NCI-H2029 treated with DMSO at 0.1 percent for 48 hours (cell line): ENCODE measurements at places on chromosomes 11 and 22.

GRCh38 chr11:118804094-118804493 lies 13.1 kb upstream of the DDX6 start:
- DNase-seq, result no peak

DNA sequence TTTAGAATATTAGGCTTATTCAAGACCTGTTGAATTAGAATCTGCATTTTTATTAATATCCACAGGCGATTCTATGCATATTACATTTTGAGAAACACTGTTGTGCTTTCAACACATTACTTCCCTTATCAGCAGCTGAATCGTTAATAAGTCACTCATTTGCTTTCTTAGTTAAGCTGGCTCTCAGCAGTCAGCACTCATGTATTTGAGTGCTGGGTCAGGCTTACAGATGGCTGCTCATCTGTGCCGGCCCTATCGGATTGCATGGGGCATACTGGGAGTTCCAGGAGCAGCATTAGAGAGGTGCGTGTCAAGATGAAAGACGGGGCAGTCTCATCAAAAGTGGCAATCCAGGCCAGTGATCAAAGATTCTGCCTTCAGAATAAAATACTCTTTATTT lies 10.8 kb upstream of the OR51L1 start:
- no peak for DNase-seq

DNA sequence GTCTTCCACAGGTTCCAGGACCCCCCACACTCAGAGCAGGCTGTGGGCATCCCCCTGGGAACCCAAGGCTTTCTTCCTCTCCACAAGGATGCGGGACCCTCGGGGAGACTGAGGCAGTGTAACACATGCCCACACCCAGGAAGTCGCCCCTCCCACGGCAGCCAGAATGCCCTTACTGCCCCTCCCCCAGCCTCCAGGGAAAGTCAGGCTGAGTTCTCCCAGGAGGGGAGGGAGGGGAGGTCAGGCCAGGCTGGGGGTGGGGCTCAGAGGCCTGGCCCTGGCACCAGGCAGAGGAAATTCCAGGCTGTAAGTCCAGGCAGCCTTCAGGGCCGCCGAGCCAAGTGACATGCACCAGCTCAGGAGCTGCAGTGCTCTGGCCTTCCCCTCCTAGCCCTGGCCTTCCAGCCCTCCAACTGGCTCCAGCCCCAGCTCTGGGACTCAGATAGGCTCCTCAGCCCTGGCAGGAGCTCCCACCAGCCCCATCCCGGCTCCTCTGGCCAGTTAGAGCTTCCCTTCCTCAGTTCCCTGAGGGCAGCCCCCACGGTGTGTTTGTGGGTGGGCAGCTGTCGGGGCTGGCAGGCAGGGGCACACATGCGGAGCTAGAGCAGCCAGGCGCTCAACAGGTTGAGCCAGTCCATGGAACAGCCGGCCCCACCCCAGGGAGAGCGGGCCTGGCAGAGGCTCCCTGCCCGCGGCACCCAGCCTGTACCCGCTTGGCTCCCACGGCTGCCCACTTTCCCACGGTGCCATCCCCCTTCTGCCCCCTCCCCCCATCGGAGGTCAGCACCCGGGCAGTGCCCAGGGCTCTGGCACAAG lies 3.6 kb downstream of the BCL9L start:
- DNase-seq, result no peak

DNA sequence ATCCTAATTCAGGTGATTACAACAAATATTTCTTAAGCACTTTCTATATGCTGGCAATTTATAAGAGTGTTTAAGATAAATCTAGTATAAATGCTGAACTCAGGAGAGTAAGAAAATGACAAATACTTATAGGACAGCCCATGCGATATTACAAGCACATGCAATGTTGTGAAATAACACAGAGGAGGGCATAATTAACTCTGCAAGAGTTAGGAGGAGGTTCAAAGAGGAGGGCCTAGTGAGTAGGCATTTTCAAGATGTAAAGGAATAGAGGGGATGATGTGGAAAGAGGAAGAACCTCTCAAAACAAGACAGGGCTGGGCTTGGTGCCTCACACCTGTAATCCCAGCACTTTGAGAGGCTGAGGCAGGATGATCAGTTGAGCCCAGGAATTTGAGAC lies 37.1 kb upstream of the IL17RA start:
- DNase-seq, result no peak

DNA sequence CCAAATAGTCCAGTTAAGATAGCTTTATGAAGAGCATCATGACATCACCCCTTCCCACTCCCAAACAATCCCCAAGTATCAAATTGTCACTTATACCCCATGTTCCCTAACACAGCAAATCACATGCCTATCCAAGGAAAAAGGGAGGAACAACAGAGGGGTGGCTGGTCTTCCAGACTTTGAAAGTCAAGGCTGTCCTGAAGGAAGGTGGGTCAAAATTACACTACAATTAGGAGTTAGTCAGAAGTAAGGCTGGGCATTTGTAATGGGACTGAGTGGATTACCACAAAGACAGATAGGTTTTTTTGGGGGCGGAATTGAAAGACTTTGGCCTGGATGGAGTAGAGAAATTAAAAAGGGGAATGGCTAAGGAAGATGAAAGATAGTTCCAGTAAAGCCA lies 5.9 kb downstream of the PRAME start:
- DNase-seq, result no peak

DNA sequence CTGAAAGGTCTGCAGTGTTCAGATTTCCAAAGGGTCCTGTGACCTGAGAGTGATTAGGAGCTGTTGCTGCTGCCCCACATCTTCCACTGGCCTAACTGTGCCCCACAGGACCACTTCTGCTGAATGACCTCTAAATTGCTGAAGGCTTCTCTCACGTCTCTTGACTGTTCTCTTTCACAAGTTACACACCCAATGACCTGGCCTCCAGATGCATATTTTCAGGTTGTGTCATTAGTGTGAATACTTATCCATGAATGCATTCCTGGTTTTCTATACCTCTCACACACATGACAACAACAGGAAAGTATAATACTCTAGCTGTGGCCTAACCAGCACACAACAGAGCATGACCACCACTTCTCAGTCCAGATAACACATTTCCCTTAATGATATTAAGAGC lies 15.4 kb downstream of the PRR14L start:
- DNase-seq, result no peak

- DNase-seq, result no peak
Measured at GRCh38 chr22:37097346-37097745, 12.2 kb downstream of the TMPRSS6 start.

DNA sequence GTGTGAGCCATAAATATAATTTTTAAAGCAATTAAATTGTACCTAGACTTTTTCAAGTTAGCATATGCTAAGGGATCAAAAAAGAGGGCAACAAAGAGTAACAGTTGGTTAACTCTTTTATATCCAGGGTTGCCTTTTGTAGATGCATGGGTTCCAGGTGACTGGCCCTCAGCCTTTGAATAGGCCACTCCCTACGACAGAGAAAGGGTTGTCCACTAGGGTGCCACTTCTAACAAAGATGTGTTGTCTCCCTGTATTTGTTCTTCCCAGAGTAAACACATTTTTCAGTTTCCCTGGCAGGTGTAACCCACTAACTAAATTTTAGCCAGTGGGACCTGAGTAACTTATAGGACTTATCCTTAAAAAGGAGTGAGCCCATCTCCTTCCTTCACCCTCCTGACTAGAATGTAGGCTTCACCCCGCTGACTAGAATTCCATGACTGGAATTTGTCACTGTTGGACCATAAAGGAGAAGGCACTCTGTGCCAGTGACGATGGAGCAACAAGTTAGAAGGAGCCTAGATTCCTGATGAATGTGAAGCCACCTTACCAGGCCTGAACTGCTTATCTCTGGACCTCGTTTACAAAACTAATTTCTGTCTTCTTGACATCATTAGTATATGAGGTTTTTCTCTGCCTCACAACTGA lies 16.6 kb downstream of the TUG1 start:
- DNase-seq, result no peak

GRCh38 chr11:5300251-5300650 lies 1.5 kb downstream of the OR51B4 start:
- no peak for DNase-seq

DNA sequence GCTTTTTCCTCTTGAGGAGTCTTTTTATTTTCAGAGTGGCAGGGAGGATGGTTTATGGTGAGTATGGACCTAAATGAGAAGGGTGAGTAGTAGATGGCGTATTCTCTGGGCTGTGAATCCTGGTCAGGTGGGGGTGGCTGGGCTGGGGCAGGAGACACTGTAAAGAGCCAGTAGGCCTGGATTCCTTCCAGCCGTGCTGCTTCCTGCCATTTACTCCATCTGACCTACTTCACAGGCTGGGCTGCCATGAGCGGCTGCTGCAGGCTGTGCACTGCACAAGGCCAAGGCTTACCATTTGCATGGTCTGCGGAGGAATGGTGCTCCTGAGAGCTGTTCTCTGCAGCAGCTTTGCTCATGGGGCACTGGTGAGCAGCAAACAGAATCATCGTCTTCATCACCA lies 297.6 kb downstream of the KIRREL3 start:
- DNase-seq, result no peak

DNA sequence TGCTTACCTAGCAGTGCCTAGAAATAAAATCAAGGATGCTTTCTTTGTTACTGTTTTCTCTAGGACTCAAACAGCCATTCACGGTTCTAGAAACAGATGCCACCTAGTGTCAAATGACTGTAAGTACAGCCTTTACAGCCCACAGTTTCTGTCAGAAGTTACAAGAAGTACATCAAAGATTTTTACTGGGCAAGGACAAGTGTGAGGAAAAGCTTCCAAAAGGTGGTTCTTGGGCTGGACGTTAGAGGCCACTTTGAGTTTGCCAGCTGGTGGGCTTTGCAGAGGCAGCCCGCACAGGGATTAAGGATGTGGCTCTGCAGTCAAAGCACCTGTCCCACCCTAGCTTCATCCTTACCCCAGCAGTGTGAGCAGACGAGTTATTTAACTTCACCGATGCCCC lies 6.9 kb downstream of the KMT5B start:
- DNase-seq, result peak; percentile 57

DNA sequence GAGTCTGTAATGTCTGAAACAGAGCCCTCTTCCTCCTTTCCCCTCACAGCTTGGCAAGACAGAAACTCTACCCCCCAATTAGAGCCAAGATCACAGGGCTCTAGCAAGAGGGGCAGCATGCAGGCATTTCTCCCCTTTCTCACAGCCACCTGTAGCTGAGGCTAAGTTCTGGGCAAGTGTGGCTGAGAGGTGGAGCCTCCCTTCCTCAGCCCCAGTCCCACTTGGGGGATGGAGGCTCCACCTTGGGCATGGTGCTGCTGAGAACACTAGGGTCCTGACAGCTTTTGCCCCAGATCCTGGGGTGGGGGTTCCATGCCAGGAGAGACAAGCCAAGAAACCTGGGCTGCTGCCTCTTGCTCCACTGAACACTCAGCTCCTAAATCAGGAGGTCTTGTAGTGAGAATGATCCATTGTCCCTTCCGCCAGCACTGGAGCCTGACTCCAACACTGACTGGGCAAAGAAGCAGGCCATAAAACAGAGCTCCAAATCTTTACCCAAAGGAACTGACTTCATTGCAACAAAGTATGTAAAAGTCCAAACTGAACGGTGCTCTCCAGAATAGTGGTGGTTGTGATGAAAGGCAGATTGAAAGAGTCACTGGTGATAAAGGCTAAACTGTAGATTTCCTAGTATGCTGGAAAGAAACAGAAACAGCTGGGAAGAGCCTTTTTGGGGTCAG lies 25.6 kb downstream of the NARS2 start:
- no peak for DNase-seq

- DNase-seq, result no peak
Measured at GRCh38 chr11:110323786-110324185, 27.4 kb upstream of the RDX start.

DNA sequence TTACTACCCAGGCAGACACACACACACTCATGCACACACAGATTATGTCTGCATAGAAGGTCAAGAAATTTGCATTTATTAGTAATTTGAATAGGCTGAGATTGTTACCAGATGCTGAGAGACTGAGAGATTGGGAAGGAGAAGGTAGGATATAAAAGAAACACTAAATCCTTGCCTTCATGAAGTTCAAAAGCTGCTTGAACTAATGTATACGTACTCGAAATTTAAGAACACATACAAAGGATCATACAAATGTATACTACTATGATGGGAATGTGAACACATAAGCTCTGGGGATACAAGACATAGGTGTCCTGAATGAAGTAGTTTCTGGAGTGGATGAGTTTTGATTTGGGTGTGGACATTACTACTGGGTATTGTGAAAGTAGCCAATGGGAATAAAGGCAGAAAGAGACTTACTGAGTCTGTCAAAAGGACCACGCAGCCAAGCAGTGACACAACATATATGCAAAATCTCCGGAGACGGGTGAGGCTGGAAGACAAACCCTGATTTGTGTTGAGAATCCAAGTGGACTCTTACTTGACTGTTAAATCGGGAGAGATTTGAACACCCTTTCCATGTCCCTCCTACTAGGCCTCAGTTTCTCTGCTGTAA lies 7.3 kb upstream of the PKNOX2 start:
- DNase-seq, result no peak

DNA sequence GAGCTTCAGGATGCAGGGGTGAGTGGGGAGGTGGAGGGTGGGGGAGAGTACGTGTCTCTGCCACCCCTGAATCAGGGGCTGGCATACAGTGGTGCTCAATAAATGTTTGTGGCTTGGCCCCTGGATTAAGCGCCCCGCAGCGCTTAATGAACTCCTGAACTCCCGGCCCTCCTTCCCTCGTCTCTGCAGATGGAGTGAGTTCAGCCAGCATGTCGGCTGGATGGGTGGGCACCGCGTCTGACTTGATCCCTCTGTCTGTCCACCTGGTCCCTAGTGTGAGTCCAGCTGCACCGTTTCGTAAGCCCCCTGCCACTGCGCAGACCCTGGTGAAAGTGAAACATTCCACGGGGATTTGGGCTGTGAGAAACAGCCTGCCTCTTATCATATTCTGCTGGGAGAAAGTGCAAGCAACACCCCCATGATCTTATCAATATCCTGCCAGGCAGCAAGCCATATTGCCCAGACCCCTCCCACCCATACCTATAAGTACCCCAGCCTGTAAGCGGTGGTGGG lies 12.0 kb upstream of the MRGPRD start:
- no peak for DNase-seq

GRCh38 chr11:57493507-57494503 lies 21.7 kb downstream of the SLC43A1 start:
- peak; percentile 33 for DNase-seq

GRCh38 chr11:69378303-69379141 lies 84.6 kb downstream of the MYEOV start:
- DNase-seq, result no peak

DNA sequence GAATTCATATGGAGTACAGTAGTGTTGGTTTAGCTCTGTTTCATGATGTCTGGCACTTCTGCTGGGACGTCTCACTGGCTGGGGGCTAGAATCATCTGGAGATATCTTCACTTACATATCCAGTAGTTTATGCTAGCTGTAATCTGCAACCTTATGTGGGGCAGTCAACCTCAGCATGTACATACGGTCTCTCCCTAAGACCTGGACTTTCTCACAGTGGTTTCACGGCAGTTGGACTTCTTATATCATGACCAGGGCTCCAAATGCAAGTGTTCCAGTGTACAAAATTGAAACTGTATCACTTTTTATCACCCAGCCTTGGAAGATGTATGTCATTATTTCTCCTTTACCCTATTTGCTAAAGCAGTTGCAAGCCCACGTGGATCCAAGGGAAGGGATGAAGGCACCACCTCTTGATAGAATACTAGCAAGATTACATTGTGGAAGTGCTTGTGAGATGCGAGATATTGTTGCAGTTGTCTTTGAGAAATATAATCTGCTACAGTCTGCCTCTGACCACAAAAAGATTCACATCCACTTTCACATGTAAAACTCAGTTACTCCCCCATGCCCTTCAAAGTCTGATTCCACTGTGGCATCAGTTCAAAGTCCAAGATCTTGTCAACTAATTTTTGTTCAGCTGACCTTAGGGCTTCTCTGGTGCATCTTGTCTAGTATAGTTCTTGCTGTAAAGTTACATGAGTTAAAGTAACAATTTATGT lies 316.6 kb upstream of the NCAM1 start:
- DNase-seq, result no peak

GRCh38 chr22:25039255-25039654 lies 86.7 kb downstream of the KIAA1671 start:
- DNase-seq, result no peak
